ENCODE measurements at places on chromosomes 7 and 10.

DNA sequence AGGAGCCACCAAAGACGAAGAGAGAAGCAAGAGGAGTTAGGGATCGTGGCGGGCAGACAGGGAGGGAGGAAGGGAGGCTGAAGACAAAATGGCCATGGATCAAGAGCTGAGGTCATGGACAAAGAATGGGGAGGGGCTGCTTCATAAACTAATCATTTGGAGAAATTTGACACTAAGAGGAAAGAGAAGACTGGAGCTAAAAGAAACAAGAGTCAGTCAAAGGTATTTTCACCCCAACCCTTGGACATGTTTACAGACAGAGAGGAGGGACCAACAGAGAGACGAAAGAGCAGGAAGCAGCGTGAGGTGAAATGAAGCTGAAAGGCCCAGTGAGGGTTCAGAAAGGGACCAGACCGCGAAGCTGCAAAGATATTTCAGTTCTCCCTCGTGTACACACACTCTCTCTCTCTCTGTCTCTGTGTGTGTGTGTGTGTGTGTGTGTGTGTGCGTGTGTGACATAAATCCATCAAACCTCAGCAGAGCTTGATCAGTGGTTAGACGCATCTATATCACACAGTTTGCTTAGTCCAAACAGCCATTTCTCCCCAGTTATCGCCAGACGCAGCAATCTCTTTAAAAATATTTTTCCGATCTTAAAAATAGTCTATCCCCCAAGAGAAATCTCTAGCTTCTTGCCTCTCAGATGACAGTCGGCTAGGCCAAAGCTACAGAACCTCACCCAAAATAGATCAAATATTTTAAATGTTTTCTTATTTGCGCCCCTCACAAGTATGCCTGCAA lies 12.5 kb upstream of the CALD1 start:
- no peak for DNase-seq

GRCh38 chr10:49661140-49661856 lies 18.2 kb upstream of the C10orf53 start:
- DNase-seq: no peak

- DNase-seq: no peak
Observed at GRCh38 chr10:75910032-75910431, 478.6 kb downstream of the LRMDA start.

GRCh38 chr7:35722054-35722849 lies 27.3 kb upstream of the HERPUD2 start:
- no peak for DNase-seq

- no peak for DNase-seq
Observed at GRCh38 chr10:44897049-44897448, 14.1 kb upstream of the TMEM72 start.

- no peak for DNase-seq
Observed at GRCh38 chr7:138739859-138740258, 38.7 kb upstream of the SVOPL start.

DNA sequence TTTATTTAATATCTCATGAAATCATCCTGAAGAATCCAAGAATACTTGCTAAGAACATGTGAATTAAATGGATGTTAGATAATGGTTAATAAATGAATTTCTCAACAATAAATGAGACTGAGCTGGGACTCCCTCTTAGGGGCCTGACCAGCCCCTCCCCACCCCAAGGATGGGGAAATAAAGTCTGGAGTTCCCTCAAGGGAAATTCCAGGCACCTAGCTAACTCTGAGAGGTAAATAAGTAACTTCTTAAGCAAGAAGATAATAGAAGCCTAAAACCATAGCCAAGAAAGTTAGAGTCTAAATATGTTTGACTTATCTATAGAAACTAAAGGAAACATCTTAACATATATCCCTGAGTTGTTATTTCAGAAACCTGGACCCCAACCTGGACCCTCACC lies 32.2 kb upstream of the PPP1R9A start:
- DNase-seq: no peak

DNA sequence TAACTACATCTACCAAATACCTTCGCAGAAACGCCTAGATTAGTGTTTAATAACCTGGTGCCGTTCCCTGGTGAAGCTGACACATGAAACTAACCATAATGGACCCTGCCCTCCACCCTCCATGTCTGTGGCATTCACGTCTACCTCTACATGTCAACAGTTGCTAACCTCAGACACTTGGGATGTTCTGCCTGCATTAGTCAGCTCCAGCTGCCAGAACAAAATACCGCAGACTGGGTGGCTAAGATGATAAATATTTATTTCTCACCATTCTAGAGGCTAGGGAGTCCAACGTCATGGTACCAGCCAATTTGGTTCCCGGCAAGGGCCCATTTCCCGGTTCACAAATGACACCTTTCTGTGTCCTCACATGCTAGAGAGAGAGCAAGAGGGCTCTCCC lies 118.5 kb upstream of the CHST15 start:
- no peak for DNase-seq

GRCh38 chr7:113085781-113086390 lies 741 bp downstream of the GPR85 start:
- no peak for DNase-seq

- no peak for DNase-seq
Observed at GRCh38 chr10:103493916-103494877, 692 bp downstream of the NEURL1 start.

DNA sequence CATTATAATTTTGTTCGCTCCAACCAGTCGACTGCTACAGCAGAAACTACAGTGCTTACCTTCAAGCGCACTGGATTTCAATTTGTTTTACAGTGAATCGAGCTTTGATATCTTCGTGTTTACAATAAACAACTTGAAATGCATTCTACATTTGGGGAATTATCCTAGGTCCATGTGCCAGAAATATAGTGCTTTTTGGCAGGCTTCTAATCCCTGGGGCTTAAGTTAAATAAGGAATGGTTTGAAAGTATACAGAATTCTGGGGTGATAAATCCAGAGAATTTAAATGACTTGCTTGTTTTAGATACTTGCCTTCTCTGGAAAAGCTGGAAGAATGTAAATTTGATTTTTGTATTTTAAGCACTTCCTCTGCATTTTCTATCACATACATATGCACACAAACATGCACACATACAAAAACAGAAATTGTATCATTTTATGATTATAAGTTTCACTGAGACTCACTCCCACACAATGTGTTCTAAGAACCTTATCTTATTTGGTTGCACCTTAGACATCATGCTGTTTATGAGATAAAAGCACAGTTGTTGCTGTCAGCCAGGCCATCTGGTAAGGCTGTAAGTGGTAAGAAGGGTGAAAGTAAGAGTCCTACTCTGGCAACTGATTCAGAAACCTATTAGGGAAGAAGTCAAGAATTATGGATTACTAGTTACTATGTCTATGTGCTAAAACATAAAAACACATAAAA lies 347.2 kb upstream of the KCND2 start:
- no peak for DNase-seq

DNA sequence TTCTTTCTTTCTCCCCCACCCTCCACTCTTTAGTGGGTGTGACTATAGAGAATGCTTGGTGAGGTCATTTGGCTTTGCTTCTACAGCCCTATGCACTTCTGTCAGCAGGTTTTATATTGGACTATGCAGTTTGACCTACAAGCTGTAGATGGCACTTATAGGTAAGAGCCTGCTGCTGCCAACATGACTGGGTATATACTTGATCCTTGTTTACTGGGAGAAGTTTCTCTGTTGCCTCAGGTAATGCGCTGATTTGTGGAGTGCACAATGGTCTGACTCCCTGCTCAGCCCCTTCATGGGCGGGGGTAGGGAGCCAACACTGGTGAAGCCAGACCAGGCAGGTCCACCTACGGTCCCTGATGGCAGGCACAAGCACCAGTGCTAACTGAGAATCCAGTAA lies 33.7 kb upstream of the C7orf33 start:
- DNase-seq: no peak

GRCh38 chr7:19869979-19870378 lies 96.6 kb upstream of the TMEM196 start:
- DNase-seq: no peak

- no peak for DNase-seq
Observed at GRCh38 chr10:85874208-85874607, 492.4 kb downstream of the GRID1 start.

- no peak for DNase-seq
Observed at GRCh38 chr7:80215734-80216133, 81.1 kb downstream of the GNAI1 start.

DNA sequence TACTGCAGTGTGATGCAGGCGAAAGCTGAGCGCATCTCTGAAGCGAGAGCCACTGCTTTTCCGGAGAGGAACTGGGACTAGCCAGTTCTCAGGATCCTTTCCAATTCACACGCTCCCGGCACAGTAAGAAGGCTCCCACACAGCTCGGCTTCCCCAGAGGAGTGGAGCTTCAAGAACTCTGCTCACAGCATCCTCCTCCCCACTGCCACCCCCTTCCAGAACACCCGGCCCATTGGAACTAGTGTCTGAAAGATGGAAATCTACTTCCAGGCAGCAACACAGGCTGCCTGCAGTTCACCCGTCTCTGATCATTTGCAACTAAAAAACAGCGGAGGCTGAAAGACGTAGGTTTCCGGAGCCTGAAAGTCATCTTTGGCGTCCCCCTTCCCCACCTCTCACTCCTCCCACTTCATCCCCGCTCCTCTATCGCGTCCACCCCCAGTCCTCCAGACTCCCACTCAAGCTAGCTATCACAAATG lies at the start of gene DGKB:
TSS of gene DGKB (minus strand) at position 163 of the 479 bp plus-strand sequence.
- no peak for DNase-seq

- DNase-seq: no peak
Observed at GRCh38 chr7:48280100-48280499, 108.8 kb downstream of the ABCA13 start.

DNA sequence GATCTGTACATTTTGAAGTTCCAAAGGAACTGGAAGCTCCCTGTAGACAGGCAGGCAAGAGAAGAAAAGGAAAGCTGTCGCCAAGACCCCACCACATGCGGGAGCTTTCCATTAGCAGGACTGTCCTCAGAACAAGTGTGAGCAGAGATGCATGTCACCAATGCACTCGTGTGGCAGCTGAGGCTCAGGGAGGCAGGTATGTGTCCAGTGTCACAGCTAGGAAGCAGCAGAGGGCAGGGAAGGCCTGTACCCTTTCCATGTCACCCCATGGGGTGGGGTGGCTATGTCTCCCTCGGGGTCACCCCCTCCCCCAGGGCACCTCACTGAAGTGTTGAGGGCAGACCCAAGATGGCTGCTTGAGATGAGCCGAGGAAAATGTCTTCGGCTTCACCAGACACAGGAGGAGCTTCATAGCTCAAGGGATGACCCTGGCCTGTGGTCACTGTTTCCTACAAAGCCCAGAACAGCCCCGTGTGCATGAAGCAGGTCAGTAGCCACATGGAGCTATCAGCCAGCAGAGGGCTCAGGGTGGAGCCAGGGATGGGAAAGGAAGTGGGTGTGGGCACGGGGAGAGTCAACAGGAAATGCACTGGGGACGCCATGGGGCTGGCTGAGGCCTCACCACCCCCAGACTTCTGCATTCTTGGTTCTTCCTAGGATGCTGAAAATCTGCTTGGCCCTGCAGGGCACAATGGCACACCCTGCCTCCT lies 96.6 kb downstream of the FAM53B start:
- peak; percentile 55 for DNase-seq

- DNase-seq: no peak
Observed at GRCh38 chr10:103246324-103246723, 637 bp downstream of the RPEL1 start.

DNA sequence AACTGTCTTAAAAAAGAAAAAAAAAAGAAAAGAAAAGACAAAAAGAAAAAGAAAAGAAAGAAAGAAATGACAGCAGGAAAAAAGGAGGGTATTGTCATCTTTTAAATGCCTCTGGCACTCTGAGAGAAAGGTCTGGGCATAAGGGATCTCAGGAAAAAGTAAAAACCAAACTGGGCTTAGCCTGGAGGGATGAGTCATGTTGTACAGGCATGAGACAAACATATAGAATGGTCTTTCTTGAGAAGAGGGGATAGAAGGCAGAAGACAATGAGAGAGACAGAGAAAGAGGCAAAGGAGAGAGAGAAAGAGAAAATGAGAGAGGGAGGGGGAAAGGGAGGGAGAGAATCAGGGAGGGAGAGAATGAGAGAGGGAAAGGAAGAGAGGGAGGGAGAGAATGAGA lies 32.3 kb upstream of the KCNMA1 start:
- no peak for DNase-seq

- no peak for DNase-seq
Observed at GRCh38 chr7:80918909-80919721, at the start of gene SEMA3C. SEMA3C (minus strand) TSS chr7:80919051; CDS start chr7:80916781, 2,270 bp downstream.

DNA sequence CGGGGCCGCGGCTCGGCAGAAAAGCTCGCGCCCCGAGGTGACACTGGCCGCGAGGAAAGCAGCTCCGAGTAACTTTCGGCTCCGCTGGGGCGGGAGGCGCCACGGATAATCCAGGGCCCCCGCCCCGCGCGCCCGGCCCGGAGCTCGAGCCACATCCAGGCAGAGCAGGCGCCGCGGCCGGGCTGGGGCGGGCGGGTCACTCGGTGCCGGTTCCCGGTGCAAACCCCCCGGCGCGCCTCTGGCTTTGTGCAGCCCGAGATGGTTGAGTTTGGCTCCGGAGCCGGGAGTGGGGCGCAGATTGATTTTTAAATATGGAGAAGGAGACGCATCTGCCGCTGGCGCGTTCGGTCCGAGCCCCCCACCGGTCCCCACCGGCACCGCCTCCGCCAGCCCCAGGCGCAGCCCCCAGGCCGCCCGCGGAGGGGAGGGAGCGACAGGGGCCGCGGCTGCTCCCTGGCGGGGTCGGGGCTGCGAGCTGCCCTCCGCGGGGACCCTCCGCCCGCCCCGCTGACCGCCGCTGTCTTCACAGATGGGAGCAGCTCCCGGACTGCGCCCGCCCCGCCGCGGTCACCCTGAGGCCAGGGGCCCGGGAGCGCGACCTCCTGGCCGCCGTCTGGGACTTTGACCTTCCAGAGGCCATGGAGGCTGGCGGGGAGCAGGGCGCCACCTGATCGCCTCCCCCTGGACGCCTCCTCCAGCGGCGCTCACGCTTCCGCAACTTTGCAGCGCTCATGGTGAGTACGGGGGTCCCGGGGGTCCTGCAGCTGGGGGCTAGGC lies 643 bp downstream of the ADGRA1 start:
- no peak for DNase-seq

DNA sequence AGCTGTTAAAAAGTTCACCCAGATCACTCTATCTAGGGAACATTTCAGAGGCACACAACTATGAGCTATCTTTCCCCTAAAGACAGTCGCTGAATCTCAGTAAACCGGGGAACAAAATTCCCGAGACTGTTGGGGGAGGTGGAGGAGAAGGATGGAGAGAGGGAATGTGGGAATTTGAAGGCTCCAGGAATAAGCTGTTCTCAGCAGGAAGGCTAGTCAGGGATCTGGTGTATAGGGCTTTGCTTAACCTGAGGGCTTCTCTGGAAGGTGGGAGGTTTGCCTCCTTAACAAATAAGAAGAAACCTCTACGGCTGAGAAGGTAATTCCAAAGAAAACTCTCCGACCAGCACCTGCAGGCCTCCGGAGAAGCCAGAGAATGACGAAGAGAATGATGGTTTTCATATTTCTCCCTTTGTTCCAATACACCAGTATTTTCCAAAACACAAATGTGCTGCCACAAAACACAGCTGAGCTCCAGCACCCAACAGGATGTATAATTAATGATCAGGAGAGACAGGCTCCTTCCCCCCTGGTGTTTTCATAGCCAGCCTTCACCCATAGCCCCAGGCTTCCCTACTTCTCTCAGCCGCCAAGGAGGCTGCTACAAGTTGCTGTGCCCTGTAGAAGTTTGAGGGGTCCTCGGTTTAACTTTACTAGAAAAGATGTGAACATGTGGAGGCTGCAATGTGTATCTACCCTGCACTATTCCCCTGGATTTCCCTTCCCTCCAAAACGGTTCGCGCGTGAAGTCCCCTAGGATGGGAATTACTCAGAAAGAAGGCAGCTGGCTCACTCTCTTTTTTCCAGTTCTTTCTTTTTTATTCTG lies 2.0 kb downstream of the KCNMA1 start:
- DNase-seq: no peak

All from activated T-helper 9 cell treated with anti-CD3 and anti-CD28 coated beads, Interleukin-2, amount 50 U/mL, for 16 hours (primary cell).